ENCODE measurements at places on chromosomes 12 and 14.

GRCh38 chr12:45310627-45310968, 94.7 kb downstream of the ANO6 start:
- DNase-seq: no peak

- peak; percentile 83 for DNase-seq
These were observed 60.6 kb downstream of the PTPRB start for GRCh38 chr12:70576341-70577282.

DNA sequence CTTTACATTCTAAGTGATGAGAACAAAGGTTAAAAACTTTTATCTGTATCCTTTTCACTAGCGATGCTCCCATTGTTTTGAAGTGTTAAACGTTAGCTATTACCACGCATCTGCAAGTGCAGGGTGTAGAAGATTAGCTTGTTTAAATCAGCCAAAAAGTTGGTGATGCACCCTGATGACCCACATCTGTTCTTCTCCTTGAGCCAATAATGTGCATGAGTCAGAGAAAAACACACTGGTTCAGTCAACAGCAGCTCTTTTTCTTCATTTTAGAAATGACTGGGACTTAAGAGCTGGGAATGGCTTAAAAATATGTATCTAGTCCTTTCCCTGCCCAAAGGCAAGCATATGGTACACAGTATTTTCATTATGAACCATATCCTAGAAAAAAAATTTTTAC, 323.5 kb upstream of the PDE3A start:
- no peak for DNase-seq

GRCh38 chr14:69716478-69717187, 50.3 kb upstream of the SRSF5 start:
- DNase-seq: no peak

DNA sequence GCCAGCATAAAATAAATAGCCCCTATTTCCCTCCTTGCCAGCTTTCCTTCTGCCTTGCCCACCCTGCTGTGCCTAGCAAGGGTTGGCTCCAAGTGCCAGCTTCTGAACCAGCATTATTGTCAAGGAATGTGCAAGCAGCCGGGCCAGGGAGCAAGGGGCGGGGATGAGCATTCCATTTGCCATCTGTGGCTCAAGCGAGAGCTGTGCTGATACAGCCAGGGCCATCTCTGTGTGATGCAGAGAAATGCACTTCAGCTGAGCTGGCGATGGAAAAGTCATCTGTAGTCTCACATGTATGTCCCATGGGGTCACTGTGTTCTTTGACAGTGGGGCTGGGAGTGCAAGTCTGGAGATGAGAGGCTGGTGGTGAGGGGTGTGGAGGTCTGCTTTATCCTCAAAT, 137.3 kb downstream of the SUDS3 start:
- DNase-seq: no peak

- no peak for DNase-seq
These were observed 81.2 kb downstream of the PRKD1 start for GRCh38 chr14:29846339-29847055.

DNA sequence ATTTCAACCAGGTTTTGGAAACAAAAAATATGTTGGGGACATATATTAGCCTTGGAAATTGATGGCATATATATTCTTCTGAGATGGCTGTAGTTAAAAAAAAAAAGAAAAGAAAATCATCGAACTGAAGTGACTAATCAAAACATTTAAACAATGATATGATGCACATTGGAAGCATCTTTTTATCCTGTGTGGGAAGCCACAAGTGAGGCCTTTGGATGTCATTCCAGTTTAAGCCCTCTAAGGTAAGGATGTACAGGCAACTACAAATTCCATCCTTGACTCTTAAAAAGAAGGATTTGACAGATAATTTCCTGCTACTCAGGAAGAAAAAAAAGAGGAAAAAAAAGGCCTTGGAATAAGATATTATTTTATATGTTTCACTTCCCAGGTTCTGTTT, 9.6 kb upstream of the PTPRB start:
- no peak for DNase-seq

GRCh38 chr12:109718390-109718789, 4.8 kb downstream of the FAM222A start:
- DNase-seq: no peak

GRCh38 chr12:16669756-16670155, 63.8 kb upstream of the LMO3 start:
- DNase-seq: no peak

DNA sequence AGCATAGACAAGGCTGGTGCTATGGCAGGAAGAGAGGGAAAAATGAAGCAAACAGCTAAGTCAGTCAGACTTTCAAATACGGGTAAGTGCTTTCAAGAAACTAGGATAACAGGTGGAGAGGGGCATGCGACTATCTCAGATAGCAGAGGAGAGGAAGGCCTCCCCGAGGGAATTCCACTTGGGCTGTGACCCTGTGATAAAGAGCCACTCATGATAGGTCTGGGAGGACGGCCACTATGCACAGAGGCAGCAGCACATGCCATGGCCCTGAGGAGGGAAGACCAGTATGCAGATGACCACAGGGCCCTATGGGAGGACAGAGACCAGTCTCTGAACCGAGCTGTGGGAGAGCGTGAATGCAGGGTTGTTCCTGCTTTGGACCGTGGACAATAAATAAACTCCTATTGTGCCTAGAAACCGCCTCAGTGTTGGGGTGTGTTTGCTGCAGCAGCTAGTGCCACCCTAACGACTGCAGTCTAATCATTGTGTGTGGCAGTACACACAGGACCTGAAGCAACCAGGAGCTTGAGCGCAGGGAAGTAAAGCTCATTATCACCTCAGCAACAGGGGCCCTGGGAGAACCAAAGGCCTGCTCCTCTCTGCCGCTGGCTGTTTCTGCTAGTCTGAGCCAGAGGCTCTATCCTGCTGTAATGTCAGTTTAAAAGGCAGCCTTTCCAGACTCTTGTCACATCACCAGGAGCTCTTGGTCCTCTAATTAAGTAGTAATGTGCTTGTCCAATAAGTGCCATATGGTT, 119.1 kb downstream of the CACNA1C start:
- DNase-seq: no peak

DNA sequence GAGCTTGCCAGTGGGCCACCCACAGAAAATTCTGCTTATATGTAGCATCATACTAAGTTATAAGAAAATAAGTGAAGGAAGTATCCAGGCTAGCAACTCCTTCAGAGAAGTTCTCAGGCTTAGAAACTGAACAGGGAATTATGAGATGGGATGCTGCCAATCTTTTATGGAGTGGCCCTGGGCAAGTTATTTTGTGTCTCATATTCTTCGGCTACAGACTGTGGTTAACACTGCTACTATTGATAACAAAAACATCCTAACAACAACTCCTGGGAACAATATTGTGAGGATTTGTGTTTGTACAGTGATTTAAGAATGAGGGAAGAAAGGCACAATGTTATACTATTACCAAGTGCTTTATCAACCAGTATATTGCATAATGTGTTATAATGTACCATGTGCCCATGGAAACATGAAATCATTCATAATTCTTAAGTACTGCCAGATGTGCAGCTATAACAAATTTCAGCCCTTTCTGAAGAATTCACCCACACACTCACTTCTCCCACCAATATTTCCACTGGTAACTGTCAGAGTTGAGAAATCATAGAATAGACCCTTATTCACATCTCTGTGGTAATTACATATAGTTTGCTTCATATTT, 113.3 kb upstream of the SOX5 start:
- DNase-seq: no peak

- DNase-seq: no peak
These were observed 13.0 kb downstream of the TCP11L2 start for GRCh38 chr12:106315523-106315922.

- DNase-seq: no peak
These were observed 8.3 kb upstream of the GNS start for GRCh38 chr12:64767495-64767894.

DNA sequence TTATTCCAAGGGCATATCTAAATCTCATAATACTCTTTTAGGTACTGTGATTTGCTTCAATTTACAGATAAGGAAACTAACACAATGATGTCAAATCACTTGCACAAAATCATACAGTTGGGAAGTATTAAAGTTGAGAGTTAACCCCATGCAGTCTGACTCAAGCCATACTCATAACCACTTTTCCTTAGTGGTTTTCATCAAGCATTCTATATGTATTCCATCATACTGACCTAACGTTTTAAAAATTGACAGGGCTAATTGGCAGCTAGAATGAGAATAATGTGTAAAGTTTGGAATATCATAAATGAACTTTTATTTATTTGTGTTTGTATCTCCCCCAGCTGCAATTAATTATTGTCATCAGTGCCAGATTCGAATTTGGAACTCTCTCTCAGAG, 20.9 kb downstream of the PUS7L start:
- DNase-seq: no peak

DNA sequence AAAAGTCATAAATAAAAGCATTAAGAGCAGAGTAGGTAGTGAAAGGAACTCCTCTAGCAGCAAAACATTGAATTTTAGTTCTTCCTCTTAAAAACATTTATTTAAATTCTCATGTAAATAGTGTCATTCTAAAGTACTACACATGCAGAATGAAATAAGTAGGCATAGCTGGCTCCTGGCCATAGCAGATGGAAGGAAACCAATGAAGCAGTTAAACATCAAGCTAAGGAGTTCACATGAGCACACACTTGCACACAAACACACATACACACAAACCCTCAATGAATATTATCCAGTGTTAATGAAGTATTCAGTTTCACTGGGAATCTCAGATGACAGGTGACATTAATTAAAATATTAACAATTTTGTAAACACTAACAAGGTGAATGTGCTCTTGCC, 69.3 kb downstream of the SLC35F4 start:
- no peak for DNase-seq

DNA sequence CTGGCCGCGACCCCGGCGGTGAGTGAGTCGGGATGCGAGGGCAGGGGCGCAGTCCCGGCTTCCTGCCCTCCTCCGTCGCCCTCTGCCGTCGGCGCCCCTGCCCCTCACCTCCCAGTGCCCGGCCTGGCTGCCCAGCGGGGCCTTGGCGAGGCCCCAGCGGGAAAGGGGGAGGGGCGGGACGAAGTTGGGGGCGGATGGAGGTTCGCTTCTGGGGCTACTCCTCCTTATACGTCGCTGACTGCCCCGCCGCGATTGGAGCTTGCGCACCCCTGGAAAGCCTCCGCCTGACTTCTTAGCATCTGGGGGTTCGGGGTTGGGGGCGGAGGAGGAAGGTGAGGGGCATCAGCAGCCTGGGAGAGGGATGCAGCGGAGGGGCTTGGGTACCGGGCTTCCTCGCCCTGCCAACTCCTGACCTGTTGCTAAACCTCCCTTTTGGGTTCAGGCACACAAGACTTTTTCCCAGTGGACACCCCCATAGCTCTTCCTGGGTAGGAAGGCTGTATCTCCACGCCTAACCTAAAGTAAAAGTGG, 406 bp downstream of the TMEM263 start:
- DNase-seq: peak; percentile 86

GRCh38 chr14:65098586-65098985, 3.7 kb downstream of the MAX start:
- peak; percentile 64 for DNase-seq

DNA sequence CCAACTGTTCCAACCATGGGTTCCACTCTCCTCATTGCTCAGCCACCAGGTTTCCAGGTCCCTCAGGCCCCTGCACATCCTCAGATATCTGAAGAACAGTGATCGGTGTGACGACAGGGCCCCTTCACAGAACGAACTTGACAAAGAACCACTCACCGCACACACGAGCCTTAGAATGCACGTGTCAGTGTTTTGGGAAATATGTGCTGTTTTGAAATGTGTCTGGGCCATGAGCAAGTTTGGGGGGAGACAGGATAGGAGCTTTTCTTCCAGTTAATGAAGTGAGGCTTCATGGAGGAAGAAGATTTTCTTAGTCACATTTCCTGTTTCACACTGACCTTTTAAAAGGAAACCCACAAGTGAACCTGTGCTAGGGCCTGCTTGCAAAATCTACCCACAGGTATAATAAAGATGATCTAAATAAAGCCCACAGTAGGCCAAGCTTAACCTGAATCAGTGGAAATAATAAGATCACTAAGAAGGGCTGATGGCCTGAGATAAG, 58.6 kb downstream of the ZFP36L1 start:
- no peak for DNase-seq

DNA sequence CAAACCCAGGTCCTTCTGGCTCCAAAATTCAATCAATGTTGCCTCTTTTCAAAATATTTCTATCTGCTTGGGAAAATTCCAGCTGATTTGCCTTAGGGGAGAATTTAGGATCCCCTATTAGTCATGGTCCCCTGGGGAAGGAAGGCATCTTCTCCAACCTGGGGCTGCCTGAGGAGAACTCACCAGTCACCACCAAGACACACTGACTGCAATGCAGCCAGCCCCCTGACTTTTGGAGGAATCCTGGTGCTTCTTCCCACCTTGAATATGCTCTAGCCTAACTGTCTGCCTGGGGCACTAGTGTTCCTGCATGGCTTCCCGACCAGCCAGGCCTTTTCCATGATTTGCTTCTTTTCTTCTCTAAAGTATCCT, 71.8 kb upstream of the BCL2L14 start:
- DNase-seq: peak; percentile 17

DNA sequence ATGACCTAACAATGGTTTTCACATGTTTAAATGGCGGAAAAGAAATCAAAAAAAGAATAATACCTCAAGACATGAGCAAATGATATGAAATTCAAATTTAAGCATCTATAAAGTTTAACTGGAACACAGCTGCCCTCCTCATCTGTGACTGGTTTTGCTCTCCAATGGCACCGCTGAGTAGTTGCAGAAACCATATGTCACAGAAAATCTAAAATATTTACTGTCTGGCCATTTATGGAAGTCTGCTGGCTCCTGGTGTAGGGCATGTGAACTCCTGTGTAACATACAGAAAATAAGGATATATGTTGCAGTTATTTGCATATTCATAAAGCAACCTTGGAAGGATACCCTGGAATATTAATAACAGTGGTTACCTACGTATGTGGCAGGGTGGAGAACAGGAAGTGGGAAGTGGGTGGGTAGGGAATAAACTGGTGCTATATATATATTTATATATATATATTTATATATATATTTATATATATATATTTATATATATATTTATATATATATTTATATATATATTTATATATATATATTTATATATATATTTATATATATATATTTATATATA, 48.4 kb downstream of the LTBP2 start:
- no peak for DNase-seq

DNA sequence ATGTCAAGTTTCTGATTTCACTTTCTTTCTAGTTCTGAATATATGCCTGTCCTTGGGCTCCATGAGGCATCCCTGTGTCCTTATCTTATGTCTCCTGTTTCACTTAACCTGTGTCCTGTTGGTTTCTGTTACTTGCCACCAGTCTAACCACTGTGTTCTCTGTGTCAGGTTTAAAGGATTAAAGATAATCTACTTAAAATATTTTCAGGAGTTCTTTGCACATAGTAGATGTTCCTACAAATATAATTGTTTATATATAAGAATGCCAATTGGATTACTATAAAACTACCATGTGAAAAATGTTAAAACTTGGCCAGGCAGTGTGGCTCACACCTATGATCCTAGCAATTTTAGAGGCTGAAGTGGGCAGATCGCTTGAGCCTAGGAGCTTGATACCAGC, 406.4 kb downstream of the CCER1 start:
- no peak for DNase-seq
